ENCODE measurements at places on chromosomes 7 and 10.

DNA sequence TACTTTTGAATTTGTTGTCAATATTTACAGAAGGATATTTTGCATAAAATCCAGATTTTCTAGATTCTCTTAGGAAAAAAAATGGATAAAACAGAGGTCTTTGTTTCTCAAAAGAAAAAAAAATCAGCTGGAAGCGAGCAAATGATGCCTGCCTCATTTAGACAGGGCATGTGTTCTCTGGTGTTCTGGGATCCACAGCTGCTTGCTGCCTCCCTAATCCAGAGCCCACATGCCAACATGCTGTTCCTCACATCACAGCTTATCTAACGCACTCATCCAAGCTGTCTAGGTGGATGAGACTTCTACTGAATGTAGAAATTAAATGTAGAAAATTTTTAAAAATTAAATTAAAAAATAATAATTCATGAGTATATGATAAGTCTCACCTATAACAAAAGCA is 630.1 kb downstream of the SORCS1 start:
- no peak overlapping the region for H3K4me3 ChIP-seq
- no peaks in the 10 kb centered on the region for H3K36me3 ChIP-seq
- no peak overlapping the region for H3K27ac ChIP-seq
- H3K27me3 ChIP-seq = no peaks in the 10 kb centered on the region
- no peaks in the 10 kb centered on the region for H3K4me1 ChIP-seq
- no peak for DNase-seq

DNA sequence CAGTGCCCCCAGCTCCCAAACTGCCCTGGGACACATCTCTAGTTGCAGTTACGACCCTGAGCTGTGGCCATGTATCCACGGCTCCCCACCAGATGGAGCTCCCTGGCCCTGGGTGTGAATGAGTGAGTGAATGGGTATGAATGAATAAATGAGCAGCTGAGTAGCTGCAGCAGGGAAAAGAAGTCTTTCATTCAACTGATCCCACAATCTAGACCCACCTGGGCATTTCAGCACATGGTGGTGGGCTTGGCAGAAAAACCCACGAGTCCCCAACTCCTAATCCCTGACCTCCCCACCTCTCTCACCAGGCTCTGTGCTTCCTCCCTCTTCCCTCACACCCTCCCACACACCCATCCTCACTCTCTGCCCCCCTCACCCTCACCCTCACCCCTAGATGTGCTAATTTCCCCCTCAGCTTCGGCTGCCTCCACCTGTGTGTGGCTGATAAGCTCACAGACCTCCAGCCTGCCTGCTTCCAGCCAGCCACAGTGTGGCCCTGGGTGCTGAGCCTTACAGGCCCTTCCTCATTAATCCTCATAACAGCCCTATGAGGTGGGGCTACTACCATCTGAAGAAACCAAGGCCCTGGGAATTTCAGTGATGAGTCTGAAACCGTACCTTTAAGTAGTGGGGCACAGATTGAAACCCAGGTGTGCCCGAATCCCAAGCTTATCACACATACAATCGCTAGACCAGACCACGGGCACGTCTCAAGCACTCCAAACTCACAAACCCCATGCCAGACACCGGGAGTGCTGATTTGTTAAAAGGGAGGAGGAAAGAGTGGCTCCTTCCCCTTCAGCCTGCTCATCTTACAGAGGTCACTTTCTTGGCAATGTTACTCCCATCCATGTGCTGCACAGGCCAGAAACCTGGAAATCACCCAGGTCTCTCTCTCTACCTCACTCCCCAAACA is 2.2 kb upstream of the ATP6V1F start:
- peaks cover 21% of the 10 kb centered on the region for H3K36me3 ChIP-seq
- peaks cover 9% of the 10 kb centered on the region for H3K4me1 ChIP-seq
- no peak overlapping the region for H3K4me3 ChIP-seq
- no peak for DNase-seq
- H3K27ac ChIP-seq = no peak overlapping the region
- no peaks in the 10 kb centered on the region for H3K27me3 ChIP-seq

- H3K27ac ChIP-seq = peak overlapping the region; percentile 71
- H3K4me1 ChIP-seq = peaks cover 33% of the 10 kb centered on the region
- peak overlapping the region; percentile 85 for H3K4me3 ChIP-seq
- peaks cover 2% of the 10 kb centered on the region for H3K36me3 ChIP-seq
- peak; percentile 76 for DNase-seq
These were observed 1.6 kb downstream of the NCOA4 start for GRCh38 chr10:46028584-46029460.

GRCh38 chr10:78231939-78232338 is 198.3 kb downstream of the RPS24 start:
- no peak for DNase-seq
- H3K36me3 ChIP-seq = no peaks in the 10 kb centered on the region
- no peak overlapping the region for H3K4me3 ChIP-seq

DNA sequence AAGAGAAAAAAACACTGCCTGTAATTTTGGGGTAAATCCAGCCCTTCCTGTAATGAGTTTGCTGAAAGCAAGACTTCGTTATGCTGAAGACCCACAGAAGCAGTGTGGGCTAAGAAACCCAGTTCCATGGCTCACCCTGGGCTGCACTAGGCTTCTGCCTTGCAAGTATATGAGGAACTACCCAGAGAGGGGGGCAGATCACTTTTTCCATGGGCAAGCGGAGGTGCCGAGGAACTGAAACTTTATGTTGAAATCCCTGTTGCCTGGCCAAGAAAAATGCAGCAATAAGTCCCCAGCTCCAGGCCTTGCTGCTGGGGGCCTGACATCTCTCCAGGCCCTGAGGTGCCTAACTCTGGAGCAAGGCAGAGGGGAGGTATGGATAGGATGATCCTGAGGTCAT is 8.5 kb downstream of the RASSF4 start:
- H3K27me3 ChIP-seq = no peaks in the 10 kb centered on the region
- H3K4me3 ChIP-seq = no peak overlapping the region

DNA sequence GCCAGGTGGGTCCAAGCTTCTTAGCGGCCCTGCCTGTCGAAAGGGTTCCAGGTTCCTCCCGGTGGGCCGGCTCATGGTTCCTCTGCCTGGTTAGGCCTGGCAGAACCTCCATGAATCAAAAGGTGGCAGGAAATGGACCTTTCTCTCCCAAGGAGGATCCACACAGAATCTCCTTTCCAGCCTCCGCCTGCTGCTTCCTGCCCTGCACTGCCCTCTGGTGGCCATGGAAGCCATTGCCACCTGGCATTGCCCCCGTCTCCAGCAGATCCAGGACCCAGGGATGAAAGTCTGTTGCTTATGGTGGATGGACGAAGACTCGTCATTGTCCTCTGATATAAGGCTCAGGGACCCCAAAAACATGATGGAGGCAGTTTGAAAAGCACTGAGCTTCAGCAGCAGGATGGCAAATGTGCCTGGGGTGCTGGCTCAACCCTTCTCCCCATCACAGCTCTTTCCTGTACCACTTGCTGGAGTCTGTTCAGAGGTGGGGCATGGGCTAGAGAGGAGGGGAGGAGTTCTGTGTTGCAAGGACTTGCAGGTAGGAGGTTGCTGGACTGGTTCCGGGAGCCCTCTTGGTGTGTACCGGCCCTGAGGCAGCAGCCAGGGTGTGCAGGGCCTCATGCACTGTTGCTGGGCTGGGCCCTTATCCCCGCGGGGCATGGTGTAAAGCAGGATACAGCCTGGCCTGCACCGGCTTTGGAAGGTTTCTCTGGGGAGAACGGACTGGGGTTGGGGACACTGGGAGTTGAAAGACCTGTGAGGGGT is 11.3 kb upstream of the INMT start:
- peaks cover 3% of the 10 kb centered on the region for H3K27me3 ChIP-seq
- H3K27ac ChIP-seq = no peak overlapping the region
- H3K4me1 ChIP-seq = no peaks in the 10 kb centered on the region
- no peaks in the 10 kb centered on the region for H3K36me3 ChIP-seq
- H3K4me3 ChIP-seq = no peak overlapping the region

DNA sequence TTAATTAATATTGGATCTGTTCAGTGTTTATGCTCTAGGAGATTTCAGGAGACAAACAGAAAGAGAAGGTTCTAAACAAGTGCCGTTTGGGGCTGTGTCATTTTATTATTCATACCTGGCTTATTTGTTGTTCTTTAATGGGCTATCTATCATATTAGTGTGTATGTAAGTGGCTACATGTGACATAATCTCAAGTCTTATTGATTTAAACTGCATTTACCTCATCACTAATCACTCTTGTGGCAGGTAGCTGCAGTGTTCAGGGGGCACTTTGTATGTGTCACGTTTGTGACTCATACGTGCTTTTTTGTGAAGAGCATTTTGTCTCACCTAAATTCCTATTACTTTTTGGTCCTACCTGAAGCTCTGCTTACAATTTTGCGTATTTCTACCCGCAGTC is 95.4 kb downstream of the EXOC4 start:
- H3K4me3 ChIP-seq = no peak overlapping the region
- no peaks in the 10 kb centered on the region for H3K27me3 ChIP-seq
- no peak for DNase-seq
- H3K36me3 ChIP-seq = no peaks in the 10 kb centered on the region
- no peaks in the 10 kb centered on the region for H3K4me1 ChIP-seq

DNA sequence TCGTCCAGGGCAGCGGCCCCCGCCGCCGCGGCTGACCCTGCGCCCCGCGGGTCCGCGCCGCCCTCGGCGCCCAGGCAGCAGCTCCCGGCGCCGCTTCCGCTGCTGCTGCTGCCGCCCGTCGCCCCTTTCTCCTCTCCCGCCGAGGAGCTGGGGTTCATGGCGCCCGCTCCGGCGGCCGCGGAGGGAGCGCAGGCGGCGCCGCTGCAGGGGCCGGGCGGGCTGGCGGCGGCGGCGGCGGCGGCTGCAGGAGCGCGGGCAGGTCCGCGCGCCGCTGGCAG is 286 bp downstream of the DGKI start:
- H3K4me3 ChIP-seq = no peak overlapping the region
- peaks cover 34% of the 10 kb centered on the region for H3K27me3 ChIP-seq
- H3K27ac ChIP-seq = no peak overlapping the region
- DNase-seq = no peak
- H3K4me1 ChIP-seq = peaks cover 2% of the 10 kb centered on the region
- H3K36me3 ChIP-seq = no peaks in the 10 kb centered on the region

GRCh38 chr10:86071758-86072157 is 294.8 kb downstream of the GRID1 start:
- no peaks in the 10 kb centered on the region for H3K36me3 ChIP-seq
- H3K4me3 ChIP-seq = no peak overlapping the region
- no peak overlapping the region for H3K27ac ChIP-seq
- no peaks in the 10 kb centered on the region for H3K4me1 ChIP-seq
- H3K27me3 ChIP-seq = no peaks in the 10 kb centered on the region
- no peak for DNase-seq

GRCh38 chr10:18303851-18304801 is 163.9 kb downstream of the CACNB2 start:
- H3K4me3 ChIP-seq = no peak overlapping the region
- H3K27ac ChIP-seq = no peak overlapping the region

DNA sequence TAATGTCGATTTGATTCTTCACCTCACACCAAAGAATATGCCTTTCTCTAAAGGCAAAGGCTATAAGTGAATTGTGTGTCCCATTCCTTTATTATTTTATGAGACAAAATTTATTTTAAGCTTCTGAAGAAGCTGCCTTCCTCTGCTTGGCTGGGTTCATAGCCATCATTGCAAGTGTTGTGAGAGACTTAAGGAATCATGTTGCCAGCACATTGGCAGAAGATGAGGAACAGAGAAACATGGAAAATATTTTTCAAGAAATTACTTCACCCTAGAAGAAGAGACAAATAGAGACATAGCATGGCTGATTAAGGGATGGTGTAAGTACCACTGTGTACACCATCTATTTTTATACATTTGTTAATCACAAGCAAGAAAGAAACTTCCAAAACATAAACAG is 230.1 kb upstream of the SEMA3E start:
- no peak overlapping the region for H3K27ac ChIP-seq
- DNase-seq = no peak
- H3K4me1 ChIP-seq = no peaks in the 10 kb centered on the region
- no peak overlapping the region for H3K4me3 ChIP-seq
- H3K27me3 ChIP-seq = no peaks in the 10 kb centered on the region
- H3K36me3 ChIP-seq = no peaks in the 10 kb centered on the region

DNA sequence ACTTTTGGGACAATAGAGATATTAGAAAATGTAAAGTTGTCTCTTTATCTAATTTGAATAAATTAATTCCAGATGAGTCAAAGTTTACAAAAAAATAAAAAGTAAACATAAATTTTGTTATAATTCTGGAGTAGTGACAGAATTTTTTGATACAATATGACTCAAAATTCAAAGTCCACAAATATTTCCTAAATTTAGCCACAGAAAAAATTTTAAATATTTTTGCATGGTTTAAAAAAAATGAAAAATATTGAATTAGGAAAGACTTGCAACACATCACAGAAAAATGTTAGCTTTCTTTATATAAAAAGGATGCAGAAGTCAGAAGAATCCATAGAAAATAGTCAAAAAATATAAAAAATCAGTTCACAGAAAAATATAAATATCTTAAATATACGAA is 117.7 kb downstream of the ARHGAP21 start:
- H3K27ac ChIP-seq = no peak overlapping the region
- peaks cover 13% of the 10 kb centered on the region for H3K36me3 ChIP-seq
- no peaks in the 10 kb centered on the region for H3K27me3 ChIP-seq
- no peak for DNase-seq
- no peak overlapping the region for H3K4me3 ChIP-seq

- DNase-seq = no peak
- peaks cover 5% of the 10 kb centered on the region for H3K4me1 ChIP-seq
- H3K4me3 ChIP-seq = no peak overlapping the region
These were observed 1.0 kb upstream of the KCP start for GRCh38 chr7:128911423-128912031.

GRCh38 chr10:117745301-117745700 is 202.8 kb downstream of the EMX2 start:
- no peaks in the 10 kb centered on the region for H3K36me3 ChIP-seq
- DNase-seq = no peak
- no peaks in the 10 kb centered on the region for H3K4me1 ChIP-seq
- no peak overlapping the region for H3K27ac ChIP-seq
- no peak overlapping the region for H3K4me3 ChIP-seq

DNA sequence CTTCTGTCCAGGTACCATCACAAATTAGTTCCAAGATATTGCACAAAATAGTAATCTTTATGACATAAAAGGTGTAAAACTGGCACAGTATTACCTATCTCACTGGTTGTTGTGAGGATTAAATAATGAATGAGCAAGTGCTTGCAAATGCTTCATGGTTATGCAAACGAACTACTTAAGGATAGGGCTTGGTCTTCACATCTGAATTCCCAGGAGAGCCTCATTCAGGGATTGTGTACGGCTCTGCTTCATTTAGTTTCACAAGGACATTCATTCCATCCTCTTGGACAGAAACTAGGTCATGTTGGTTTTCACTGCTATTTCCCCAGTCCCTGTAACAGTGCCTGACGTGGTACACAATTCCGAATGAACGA is 12.1 kb downstream of the ABCA13 start:
- no peaks in the 10 kb centered on the region for H3K4me1 ChIP-seq
- H3K27me3 ChIP-seq = no peaks in the 10 kb centered on the region
- no peak for DNase-seq
- H3K36me3 ChIP-seq = no peaks in the 10 kb centered on the region
- H3K4me3 ChIP-seq = no peak overlapping the region

All from endothelial cell of umbilical vein (primary cell).